Non-pigmented ciliary epithelial cell (primary cell): ENCODE measurements at places on chromosomes 3 and 15.

GRCh38 chr15:90038632-90039095, 37.5 kb downstream of the ZNF710 start:
- DNase-seq: no peak

DNA sequence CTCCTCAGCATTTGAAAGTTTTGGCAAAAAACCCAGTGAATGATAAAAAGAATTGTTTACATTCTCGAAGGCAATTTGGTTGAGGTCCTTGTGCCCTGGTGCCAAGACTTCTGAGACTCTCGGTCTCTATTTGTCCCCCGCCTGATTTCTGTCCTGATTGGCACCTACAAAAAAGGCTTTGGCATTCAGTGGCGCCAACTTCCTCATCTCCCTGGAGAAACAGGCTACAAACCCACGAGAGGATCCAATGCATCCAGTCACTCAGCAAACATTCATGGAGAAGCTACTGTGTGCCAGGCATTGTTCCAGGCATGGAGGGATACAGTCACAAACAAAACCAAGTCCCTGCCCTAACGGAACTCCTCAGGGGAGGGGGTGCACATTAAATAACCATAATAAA, 42.7 kb downstream of the HES1 start:
- no peak for DNase-seq

DNA sequence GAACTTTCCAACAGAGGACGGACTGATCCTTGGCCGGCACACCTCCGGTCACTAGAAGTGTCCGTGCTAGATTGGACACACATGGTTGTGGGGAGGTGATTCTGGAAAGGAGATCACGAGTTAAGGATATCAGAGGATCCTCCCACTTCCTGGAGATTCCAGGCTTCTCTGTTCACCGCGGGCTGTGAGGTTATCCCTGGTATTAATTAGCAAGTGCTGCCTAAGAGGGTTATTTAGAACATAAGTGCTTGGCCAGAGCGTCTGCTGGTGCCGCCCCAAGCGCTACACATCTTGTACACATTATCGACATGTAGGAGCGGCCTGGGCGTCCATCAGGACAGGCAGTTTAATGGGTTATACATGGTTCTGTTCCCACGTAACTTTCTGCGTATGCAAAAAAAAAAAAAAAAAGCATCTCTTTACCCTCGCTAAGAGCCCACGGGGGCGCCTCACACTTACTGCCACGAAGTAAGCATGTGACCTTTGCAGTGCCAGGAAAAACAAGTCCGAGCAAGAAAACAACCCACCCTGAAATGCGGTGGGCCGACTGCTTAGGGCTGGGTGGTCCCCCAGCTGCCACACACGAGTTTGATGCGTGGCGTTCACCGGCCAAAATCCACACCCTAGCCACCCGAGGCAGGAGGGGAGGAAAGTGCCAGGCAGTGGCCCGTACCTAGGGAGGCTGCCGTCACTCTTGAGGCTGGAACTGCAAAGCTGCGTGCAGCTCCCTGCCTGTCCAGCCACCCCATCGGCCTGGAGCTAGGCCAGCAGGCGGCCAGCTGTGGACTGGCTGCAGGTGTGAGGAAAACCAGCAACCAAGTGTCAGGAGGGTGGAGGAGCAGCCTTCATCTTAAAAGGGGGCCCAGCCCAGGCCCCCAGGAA, 78.0 kb downstream of the CPN2 start:
- DNase-seq: no peak

DNA sequence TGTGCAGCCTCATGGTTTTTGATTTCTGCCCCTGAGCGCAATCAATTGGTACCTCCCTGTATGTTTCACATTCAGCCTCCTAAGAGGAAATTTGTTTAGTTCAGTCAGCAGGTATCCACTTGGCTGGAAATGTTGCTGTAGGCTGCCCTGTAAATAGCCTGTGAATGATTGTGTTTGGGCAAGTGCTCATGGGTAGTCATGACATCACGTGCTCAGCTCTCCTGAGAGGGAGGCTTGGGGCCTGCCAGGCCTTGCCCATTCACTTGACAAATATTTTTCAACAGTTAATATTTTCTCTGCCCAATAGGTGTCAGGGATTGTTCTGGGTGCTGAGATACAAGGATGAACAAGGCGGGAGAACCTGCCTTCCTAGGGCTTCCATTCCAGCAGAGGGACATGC, 13.3 kb downstream of the HRH1 start:
- DNase-seq: no peak

DNA sequence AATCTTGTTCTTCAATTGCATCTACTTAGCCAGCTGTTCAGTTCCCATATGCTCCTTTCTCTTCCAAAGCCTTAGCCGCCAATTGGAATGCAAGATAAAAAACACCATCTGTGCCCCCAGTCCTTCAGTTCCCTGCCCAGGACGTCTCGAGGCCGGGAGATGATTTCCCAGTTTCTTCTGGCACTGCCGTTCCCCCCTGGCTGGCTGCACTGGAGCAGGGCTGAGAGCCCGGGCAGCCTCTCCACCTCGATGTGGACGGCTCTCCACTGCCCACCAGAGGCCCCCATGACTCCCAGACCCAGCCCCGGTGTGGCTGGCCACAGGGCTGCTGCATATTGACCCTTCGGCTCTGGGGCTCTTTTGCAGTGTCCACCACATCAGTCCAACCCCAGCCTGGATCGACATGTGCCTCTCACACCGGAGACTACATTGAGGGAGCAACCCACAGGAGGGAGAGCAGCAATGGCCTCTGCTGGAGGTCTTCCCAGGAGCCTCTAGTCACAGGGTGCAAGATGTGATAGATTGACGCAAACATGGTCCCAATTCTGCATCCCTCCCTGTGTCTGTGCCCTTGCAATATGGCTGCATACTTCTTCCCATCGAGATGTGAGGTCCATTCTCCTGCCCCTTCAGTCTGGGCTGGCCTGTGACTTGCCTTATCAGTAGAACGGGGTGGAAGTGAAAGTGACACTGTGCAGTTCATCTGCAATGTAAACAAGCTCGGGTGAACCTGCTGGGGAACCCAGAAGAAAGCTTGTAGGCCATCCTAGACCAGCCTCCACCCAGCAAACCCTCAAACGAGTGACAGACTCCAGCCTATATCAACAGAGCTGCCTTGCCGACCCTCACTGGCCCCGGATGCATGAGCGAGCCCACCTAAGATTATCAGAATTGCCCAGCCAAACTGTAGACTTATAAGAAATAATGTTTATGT, 52.3 kb upstream of the PRR20G start:
- no peak for DNase-seq

- DNase-seq: no peak
Observed at GRCh38 chr3:34183611-34184340, 385.3 kb downstream of the PDCD6IP start.

- no peak for DNase-seq
Observed at GRCh38 chr15:62715946-62716345, 326.6 kb upstream of the TPM1 start.
